ENCODE measurements at places on chromosomes 3 and 15.

DNA sequence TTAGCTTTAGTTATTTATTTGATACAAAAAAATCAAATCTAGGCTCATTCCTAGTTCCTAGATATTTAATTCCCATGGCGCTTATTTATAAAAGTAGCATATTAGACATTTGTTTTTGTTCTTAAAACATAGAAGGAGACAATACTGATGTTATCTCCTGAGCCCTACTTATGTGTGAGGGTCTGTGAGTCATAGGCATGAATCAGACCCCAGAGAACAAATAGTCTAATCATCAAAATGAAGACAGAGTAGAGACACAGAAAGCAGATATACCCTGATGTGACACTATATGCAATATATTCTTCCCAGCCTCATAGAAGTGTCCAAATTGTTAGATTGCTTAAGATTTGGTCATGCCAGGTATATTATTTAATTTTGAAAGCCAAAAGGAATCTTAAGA is 44.9 kb downstream of the PEX5L start:
- DNase-seq = no peak

GRCh38 chr15:90463381-90463780 is 66.3 kb upstream of the CRTC3 start:
- no peak for DNase-seq

- DNase-seq = no peak
These were observed 44.1 kb downstream of the STARD5 start for GRCh38 chr15:81279621-81280485.

GRCh38 chr15:95559875-95560394 is 770.6 kb upstream of the NR2F2 start:
- no peak for DNase-seq

DNA sequence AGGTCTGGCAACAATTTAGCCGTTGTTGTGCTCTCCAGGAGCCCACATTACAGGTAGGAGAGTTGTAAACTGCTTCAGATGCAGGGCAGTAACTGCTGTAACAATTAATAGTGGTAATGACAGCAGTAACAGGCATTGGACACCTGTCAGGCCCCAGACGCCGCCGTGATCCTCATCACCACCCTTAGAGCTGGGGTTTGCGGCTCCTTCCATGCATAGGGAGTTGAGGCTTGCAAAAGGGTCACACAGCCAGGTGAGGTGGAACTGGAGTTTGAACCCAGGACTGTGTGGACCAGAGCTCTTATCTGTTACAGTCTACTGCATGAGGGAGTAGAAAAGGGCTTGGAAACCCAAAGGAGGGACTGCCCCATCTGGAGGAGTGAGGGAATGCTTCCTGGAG is 26.8 kb upstream of the NR2C2 start:
- DNase-seq = no peak

- DNase-seq = no peak
These were observed 139.3 kb downstream of the NFKBIZ start for GRCh38 chr3:101988596-101988995.

- DNase-seq = peak; percentile 82
These were observed 132.6 kb upstream of the COL8A1 start for GRCh38 chr3:99505646-99506269.

DNA sequence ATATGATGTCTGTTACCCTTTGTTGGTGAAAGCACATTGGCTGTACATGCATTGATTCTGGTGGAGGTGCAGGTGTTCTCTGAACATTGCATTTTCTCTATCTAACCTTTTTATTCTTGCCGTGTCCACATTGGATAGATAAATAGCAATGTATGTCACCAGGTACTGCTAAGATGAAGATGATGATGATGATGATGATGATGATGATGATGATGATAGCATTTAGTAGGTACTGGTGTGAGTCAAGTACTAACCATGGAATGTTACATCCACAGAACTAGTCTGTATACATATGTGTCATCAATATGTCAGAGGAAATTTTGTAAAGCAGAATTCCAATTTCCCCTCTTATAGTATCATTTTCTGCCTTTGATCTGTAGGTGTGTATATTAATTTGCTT is 36.3 kb downstream of the ARPP21 start:
- DNase-seq = no peak

DNA sequence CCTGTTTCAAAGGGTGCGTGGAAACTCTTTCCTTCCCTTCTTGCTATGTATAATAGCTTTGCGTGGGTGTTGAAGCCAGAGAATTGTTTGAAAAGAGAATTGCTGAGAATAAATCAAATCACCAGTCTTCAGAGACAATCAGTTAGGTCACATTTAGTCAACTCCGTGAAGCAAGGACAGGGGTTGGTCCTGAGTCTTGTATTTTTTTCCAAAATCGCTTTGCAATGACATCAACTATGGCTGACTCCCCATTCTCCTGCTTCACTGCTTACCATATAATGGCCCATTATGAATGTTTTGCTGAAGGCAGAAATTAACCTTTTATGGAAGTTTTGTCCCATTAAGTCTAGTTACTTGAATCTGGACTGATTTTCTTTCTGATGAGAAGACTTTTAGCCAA is 852.8 kb downstream of the AGBL1 start:
- no peak for DNase-seq

DNA sequence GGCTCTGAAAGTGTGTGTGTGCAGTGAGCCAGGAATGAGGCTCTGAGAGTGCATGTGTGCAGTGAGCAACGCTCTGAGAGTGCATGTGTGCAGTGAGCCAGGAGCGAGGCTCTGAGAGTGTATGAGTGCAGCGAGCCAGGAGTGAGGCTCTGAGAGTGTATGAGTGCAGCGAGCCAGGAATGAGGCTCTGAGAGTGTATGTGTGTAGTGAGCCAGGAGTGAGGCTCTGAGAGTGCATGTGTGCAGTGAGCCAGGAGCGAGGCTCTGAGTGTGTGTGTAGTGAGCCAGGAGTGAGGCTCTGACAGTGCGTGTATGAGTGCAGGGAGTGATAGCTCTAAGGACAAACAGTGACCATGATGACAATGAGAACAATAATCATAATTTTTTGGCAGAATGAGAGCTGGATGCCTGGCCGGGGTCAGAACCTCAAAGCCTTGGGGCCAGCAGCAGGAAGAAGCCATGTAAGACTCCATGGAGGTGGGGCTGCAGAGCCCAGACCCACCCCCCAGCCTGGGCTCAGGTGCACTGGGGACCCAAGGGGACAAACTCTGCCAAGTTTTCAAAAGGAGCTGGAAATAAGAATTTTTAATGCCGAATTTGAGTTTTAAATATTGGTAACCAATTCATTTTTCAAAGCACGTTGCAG is 85.7 kb upstream of the PRR20G start:
- peak; percentile 37 for DNase-seq

- no peak for DNase-seq
These were observed 9.7 kb downstream of the ITIH4 start for GRCh38 chr3:52820736-52821135.

GRCh38 chr3:28139288-28139687 is 102.1 kb upstream of the CMC1 start:
- no peak for DNase-seq

DNA sequence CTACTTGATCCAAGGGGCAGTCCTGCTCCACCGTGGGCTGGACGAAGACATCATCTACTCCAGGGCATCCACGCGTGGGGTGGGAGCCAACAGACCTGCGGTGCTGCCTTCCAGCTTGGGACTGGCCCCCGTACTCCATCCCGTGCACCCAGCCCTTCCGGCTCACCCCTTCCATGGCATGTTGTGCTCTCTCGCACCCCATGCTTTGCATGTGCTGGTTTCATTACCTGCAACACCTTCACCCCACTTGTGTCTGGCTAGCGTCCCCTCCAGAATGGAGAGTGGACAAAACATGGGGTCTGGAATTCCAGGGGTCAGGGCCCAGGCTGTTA is 30.2 kb downstream of the SEMA7A start:
- DNase-seq = no peak

- no peak for DNase-seq
These were observed 4.1 kb upstream of the HEXA start for GRCh38 chr15:72379856-72380430.

- DNase-seq = no peak
These were observed 33.4 kb downstream of the MYO1E start for GRCh38 chr15:59339252-59339672.

- DNase-seq = no peak
These were observed 271.2 kb upstream of the MDFIC2 start for GRCh38 chr3:70583682-70584081.

- no peak for DNase-seq
These were observed 60.1 kb downstream of the VGLL4 start for GRCh38 chr3:11583638-11584046.

DNA sequence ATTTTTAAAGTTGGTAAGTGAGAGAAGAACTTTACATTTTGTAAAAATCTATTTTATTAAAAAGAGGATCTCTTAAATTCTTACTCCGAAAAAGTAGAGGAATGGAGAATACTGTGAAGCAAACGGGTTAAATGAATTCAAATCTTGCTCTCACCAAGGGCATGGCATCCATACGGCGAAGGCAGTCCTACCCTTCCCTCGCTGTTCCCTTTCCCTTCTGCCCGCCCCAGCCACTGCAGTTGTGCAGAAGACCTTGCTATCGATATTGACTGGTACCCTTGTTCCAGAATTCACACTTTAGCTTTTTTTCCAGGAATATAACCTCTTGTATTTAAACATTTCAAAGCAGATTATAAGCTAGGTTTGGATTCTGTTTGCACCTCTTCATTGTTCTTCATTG is 239.5 kb downstream of the ZPLD1 start:
- peak; percentile 62 for DNase-seq

DNA sequence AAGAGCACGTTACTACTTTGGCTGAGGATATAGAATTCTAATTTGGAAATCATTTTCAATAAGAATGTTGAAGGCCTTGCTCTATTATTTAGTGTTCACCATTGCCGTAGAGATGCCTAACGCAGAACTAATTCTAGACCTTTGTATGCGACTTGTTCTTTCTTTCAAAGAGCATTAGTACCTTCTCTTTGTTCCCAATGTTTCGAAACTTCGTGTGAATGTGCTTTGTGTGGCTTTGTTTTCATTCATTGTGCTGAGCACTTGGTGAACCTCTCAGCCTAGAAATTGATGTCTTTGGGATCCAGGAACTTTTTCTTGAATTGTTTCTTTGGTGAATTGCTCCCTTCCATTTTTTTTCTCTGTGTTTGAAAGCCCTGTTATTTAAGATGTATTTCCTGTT is 19.8 kb upstream of the PCSK6 start:
- DNase-seq = no peak

DNA sequence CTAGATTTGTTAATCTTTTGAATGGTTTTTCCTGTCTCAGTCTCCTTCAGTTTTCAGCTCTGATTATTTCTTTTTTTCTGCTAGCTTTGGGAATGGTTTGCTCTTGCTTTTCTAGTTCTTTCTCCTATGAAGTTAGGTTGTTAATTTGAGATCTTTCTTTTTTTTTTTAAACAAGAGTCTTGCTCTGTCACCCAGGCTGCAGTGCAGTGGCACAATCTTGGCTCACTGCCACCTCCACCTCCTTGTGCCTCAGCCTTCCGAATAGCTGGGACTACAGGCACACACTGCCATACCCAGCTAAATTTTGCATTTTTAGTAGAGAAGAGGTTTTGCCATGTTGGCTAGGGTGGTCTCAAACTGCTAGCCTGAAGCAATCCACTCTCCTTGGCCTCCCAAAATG is 56.7 kb downstream of the UQCC5 start:
- no peak for DNase-seq
